Karpas-422 (cell line): ENCODE measurements at places on chromosomes 2 and 18. TPM values are rescaled to one million over a fixed set of nuclear protein-coding genes. Genes with fewer than 3 reads are reported as not detected.

GRCh38 chr2:54287532-54287931 is 31.5 kb upstream of the TSPYL6 start:
- H3K27me3 ChIP-seq = no peaks in the 10 kb centered on the region
- no peak overlapping the region for H3K4me3 ChIP-seq
- peaks cover 15% of the 10 kb centered on the region for H3K4me1 ChIP-seq
- H3K36me3 ChIP-seq = no peaks in the 10 kb centered on the region

GRCh38 chr18:79558196-79558932 is 121.2 kb upstream of the CTDP1 start:
- no peaks in the 10 kb centered on the region for H3K27me3 ChIP-seq
- DNase-seq = no peak
- H3K27ac ChIP-seq = no peak overlapping the region
- no peaks in the 10 kb centered on the region for H3K4me1 ChIP-seq
- H3K4me3 ChIP-seq = no peak overlapping the region

ILKAP gene
- total RNA-seq = 36.8 and 50.7 TPM in 2 replicates

DNA sequence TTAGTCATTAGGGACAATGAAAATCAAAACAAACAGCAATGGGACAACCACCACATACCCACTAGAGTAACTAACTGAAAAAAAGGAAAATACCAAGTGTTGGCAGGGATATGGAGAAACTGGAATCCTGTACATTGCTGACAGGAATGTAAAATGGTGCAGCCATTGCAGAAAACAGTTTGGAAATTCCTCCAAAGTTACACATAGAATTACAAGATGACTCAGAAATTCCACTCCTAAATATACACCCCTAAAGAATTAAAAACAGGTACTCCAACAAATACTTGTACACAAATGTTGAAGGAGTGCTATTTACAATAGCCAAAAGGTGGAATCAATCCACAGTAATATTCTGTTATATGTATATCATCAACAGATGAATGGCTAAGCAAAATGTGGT is 110.9 kb downstream of the ROCK1 start:
- no peak overlapping the region for H3K4me3 ChIP-seq
- DNase-seq = no peak
- H3K27me3 ChIP-seq = no peaks in the 10 kb centered on the region
- no peak overlapping the region for H3K27ac ChIP-seq
- no peaks in the 10 kb centered on the region for H3K4me1 ChIP-seq

DNA sequence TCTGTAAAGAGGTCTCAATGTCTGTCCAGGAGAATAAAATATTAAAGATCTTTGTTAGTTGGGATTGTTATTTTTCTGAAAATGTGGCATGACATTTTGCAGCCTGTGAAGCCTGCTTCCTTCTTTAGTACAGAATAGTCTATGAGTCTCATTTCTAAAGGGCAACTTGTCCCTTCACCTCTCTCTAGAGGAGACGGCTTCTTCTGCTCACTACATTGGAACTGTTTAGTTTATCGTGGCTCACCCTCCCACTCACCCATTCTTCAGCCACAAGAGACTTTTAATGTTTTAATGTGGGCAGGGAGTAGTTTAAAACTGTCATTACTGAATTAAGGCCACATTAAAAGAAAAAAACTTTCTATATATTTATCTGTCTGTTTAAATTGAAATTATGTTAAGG is 161.0 kb downstream of the BARD1 start:
- no peaks in the 10 kb centered on the region for H3K36me3 ChIP-seq
- H3K4me3 ChIP-seq = no peak overlapping the region
- H3K27me3 ChIP-seq = no peaks in the 10 kb centered on the region
- H3K27ac ChIP-seq = no peak overlapping the region
- DNase-seq = no peak

DNA sequence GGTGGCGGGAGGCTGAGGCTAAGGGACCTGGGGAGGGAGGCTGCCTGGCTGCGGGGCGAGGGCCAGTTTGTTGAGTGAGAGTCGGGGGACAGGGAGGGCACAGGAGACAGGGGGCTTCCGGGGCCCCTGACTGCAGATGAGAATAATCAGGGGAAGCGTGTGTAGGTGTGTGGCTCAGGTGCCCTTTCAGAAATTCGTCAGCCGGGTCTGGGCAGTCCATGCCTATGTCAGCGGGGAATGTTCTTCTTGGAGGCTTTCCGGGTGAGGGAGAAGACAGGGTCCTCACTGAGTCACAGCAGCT is 52.3 kb upstream of the OTOF start:
- H3K27ac ChIP-seq = no peak overlapping the region
- peaks cover 8% of the 10 kb centered on the region for H3K4me1 ChIP-seq
- no peaks in the 10 kb centered on the region for H3K36me3 ChIP-seq
- no peaks in the 10 kb centered on the region for H3K27me3 ChIP-seq

KCNJ3 gene
- not detected in 2 replicates for total RNA-seq

CYP26B1 gene
- total RNA-seq = not detected in 2 replicates

- peaks cover 4% of the 10 kb centered on the region; the same call in 1 of the 2 replicates for H3K36me3 ChIP-seq
- H3K4me1 ChIP-seq = peaks cover 90% of the 10 kb centered on the region
- no peak overlapping the region for H3K27ac ChIP-seq
- DNase-seq = no peak
These were observed 6.0 kb downstream of the CAVIN2 start for GRCh38 chr2:191840921-191841320.

TSN gene
- 43.6 and 45.4 TPM in 2 replicates for total RNA-seq

PSD4 gene
- total RNA-seq = 43.3 and 85.3 TPM in 2 replicates

GRCh38 chr2:26557244-26557925 is 79.5 kb upstream of the OTOF start:
- no peak overlapping the region for H3K4me3 ChIP-seq
- peaks cover 18% of the 10 kb centered on the region for H3K4me1 ChIP-seq
- no peaks in the 10 kb centered on the region for H3K36me3 ChIP-seq
- H3K27ac ChIP-seq = no peak overlapping the region

DNA sequence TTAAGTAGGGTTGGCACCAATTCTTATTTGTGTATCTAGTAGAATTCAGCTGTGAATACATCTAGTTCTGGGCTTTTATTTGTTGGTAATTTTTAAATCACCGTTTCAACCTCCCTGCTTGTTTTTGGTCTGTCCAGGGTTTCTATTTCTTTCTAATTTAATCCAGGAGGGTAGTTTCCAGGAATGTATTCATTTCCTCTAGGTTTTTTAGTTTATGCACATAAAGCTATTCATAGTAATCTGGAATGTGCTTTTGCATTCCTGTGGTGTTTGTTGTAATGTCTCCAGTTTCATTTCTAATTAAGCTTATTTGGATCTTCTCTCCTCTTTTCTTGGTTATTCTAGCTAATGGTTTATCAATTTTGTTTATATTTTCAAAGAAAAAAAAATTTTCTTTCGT is 1361.8 kb upstream of the DDX18 start:
- no peaks in the 10 kb centered on the region for H3K4me1 ChIP-seq
- H3K4me3 ChIP-seq = no peak overlapping the region
- H3K27me3 ChIP-seq = no peaks in the 10 kb centered on the region
- no peak for DNase-seq
- H3K27ac ChIP-seq = no peak overlapping the region
- H3K36me3 ChIP-seq = no peaks in the 10 kb centered on the region

- no peak overlapping the region for H3K27ac ChIP-seq
- H3K36me3 ChIP-seq = no peaks in the 10 kb centered on the region
- H3K4me3 ChIP-seq = no peak overlapping the region
These were observed 16.5 kb downstream of the SGPP2 start for GRCh38 chr2:222440673-222441422.
